HAP-1 (cell line): ENCODE measurements at places on chromosomes 5 and 9.

DNA sequence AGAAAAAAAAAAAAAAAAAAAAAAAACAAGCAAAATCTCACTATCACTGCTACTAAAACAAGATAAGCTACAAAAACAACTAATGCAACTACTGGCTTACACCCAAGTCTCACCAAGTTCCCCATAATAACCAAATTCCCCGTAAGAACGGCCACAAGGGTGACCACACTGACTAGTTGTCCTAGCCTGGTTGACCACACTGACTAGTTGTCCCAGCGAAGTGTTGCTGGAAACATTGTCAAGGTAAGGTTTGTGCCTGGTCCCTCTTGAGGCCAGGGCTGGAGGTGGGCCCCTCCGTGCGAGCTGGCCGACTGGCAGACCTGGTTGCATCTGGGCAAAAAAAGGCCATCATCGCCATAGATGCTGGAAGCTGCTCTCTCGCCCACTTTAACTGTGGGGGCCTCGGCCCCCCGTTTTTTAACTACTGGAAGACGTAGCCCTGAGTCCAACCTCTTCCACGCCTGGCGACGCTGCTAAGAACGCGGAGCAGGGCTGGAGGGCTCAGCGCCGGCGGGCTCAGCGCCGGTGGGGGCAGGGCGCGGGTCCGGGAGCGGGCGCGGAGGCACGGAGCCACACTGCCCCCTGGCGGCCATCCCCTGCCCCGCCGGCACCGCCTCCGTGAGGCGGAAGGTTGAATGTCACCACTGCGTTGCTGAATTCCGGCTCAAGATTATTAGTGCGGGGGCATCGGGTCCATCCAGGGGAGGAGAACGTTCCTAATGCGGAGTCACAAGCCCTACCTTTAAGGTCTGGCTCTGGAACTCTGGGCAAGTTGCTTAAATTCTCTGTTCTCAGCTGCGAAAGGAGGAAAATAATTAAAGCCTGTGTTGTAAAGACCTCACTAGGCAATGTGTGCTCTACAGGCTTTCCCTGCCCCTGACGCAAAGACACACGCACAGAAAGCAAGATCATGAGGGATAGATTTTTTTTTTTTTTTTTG, 84.0 kb downstream of the HSD17B3 start:
- peak; percentile 70 for DNase-seq

- DNase-seq, result no peak
Observed at GRCh38 chr9:72951520-72952380, 1.1 kb downstream of the ALDH1A1 start.

DNA sequence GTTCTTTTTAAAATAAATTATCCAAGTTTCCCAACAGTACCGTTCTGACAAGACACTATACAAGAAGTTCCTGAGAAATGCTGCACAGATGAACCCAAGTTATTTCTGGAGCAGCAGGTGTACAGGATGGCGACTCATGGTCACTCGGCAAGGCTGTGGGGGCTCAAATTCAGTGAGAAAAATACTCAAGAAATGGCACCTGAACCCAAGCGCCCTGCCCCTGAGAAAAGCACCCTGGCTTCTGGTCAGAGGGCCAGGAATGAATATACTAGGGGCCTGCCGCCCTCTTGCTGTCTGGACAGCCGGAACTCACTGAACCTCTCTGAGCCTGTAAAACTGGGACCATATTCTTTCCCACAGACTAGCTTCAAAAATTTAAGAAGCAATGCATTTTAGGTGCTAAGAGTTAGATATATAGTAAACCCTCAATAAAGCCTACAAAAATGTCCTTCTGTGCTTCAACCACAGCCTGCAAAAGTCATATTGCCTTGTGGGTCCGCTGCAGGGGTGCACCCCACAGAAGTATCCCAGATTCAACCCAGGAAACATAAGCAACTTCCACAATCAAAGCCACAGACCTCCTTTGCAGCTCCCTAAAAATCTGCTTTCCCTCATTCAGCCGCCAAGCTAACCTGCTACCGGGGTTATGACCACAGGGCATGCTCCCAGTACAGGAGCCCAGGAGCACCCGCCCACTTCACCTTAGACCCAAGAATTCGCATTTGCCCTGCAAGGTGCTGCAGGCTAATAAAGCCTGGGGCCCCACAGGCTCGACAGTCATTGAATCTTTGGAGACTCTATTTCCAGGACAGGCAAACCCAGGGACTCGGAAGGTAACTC, 1.4 kb downstream of the RAPGEF1 start:
- DNase-seq, result peak; percentile 47

GRCh38 chr9:2228132-2228531, 213.0 kb downstream of the SMARCA2 start:
- peak; percentile 31 for DNase-seq

DNA sequence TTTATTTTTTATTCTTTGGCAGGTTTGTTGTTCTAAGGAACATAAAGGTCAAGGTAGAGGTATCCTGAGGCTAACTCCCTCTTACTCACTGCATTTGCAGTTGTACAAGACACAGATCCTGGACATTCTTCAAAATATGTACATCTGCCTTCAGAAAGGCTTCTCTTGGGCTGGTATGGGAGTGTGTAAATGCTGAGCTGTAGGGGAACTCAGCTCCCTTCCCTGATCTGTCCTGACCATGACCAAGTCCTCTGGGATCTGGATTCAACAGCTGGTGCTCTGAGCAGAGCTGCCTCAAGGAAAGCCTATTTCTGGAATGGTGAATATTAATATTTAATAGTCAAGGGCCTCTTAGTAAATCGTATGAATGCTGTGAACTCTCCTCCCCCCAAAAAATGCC, 117.4 kb downstream of the PRKACG start:
- no peak for DNase-seq
